Activated gamma-delta T cell treated with anti-CD3 and anti-CD28 coated beads, Interleukin-2, amount 50 U/mL, for 16 hours (primary cell): ENCODE measurements at places on chromosomes 3 and 15.
A peak's percentile ranks its signal among the peaks of the same experiment; 100 is the strongest.

DNA sequence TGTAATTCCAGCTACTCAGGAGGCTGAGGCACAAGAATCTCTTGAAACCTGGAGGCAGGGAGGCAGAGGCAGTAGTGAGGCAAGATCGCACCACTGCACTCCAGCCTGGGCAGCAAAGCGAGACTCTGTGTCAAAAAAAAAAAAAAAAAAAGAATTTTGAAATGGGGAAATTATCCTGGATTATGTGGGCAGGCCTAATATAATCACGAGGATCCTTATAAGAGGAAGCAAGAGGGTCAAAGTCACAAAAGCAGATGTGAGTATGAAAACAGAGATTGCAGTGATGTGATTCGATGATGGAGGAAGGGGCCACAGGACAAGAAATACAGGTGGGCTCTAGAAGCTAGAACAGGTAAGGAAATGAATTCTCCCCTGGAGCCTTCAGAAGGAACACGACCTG, 159.6 kb downstream of the LEKR1 start:
- DNase-seq: no peak

- DNase-seq: no peak
Measured at GRCh38 chr15:92100751-92101150, 247.2 kb downstream of the SLCO3A1 start.

DNA sequence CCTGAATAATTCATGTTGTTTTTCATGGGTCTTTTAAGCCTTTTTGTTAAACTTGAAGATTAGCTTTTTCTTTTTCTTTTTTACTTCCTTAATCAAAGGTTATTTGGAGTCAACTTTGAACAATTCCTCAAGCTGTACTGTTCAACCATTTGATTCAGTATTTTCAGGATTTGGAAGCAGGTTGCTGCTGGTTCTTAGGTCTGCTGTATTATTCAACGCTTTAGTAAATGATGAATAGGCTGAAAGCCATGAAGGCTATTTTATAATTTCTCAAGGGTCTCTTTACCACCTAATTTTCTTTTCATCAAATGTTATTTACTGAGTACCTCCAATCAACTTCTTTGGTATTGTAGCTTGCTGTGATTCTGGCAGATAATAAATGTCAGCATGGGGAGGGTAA, 45.8 kb upstream of the KBTBD8 start:
- DNase-seq: no peak

GRCh38 chr15:56763141-56763895, 30.0 kb upstream of the ZNF280D start:
- no peak for DNase-seq

DNA sequence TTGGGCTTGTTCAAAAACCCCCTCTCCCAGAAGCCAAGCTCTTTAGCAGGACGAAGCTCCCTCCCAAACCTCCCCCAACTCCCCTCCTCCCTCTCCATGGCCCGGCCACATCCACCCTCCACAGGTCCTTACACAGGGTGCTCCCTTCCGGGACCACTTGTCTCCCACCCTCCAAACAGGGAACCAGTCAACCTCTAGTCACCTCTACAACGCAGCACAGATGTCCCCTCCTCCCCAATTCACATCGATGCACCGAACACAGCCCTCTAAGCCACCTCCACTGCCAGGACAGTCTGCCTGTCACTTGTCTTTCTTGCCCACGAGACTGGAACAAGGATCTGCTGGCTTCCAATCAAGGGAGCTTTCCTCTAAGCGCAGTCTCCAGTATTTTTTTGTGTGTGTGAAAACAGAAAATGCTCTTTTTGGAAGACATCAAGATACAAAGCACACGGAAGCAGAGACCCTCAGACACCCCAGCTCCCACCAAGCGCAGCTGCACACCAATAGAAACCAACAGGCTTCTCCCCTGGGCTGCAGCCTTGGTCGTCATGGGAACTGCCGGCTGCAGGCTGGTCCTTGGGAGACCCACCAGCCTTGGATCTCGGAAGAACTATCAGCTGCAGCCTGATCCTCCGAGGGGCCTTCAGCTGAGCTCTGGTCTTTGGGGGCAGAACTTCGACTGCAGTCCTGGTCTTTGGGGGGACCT, 26.5 kb downstream of the IQSEC1 start:
- DNase-seq: no peak

DNA sequence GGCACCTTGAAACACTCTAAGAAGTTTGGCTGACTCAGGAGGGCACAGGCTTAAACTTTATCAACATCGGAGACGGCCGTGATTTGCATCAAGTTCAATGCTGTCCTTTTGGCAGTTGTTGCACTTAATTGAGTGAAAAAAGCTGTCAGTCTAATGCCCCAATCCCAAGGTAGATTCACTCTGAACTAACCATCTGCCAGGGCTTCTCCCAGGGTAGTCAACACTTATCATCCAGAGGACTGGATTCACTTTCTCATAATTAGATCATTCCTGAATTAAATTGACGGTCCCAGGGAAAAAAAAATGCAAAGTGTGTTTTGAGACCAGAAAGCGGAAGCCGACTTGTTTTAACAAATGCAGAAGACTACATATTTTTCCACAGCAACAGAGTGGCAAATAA, 28.5 kb downstream of the RORA start:
- no peak for DNase-seq

- no peak for DNase-seq
Measured at GRCh38 chr15:63405159-63405558, 23.5 kb upstream of the CA12 start.

DNA sequence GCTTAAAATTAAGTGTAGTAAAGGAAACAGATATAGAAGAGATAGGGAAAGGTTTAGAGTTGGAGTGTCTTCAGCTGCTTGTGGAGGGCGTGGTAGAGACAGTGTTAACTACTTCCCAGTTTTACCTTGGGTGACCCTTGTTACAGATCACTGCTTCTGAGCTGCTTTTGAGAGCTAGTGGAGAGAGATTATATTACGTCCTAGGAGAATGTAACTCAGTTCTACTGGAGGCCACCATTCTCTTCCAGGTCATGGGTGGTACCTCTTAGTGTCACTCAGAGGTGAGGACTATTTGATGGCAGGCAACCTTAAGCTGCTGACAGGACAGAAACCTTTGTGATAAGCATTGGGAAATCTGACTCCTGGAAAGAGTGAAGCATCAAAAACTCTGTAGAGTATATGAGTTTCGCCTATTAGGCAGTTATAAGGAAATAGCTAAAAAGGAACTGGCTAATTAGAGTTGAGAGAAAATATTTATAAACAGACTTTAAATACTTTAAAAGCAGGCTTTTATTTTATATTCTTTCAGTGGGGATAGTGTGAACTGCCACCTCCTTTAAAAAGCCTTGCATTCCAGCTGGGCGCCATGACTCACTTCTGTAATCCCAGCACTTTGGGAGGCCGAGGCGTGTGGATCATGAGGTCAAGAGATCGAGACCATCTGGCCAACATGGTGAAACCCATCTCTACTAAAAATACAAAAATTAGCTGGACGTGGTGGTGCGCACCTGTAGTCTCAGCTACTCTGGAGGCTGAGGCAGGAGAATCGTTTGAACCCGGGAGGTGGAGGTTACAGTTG, 106.5 kb downstream of the ZNF609 start:
- no peak for DNase-seq

DNA sequence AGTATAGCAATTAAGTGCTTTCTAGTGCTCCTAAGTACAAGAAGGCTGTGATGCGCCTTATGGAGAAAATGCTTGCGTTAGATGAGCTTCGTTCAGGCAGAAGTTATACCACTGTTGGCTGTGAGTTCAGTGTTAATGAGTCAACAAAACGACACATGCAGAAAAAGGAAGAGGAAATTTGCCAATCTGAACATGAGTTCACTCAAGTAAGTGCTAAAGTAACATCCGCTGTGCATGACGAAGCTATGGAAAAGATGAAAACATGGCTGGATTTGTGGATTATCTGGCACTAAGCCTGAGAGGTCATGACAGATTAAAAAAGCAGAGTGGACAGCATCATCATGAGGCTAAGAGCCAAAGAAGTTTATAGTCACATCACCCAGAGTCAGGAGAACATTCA, 36.9 kb downstream of the SH3BP5 start:
- no peak for DNase-seq

GRCh38 chr3:34155666-34156065, 357.2 kb downstream of the PDCD6IP start:
- DNase-seq: no peak

GRCh38 chr3:149826636-149827035, 13.6 kb downstream of the RNF13 start:
- no peak for DNase-seq

DNA sequence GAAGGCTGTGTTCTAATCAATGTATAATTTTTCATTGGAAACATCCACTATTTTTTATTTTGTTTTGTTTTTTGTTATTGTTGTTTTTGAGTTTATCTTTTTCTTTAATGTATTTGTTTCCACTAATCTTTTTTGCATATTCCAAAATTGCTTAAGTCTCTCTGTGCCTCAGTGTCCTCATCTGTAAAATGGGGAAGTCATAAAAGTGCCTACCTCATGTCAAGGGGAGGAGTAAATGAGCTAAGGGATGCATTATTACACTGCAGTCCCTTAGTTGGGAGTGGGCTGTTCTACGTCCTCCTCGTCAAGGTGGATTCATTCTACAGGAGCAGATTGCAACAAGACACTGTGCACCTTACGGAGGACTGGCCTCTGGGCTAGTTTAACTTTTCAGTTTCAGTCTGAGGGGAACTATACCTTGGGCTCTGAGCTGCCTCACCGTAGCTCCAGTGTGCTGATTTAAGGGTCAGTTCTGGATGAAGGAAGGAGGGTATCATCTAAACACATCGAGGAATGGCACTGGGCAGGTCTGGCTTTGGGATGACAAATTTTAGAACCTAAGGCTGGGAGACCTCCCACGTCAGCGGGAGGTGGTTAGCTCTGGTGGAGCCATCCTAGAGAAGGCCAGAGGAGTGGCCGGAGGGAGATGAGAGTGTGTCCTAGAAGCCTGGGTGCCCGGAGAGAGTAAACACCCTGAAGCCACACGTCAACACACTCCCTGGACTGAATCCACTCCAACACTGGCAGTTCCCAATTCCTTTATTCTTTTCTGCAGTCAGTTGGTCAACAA, 5.1 kb upstream of the SRP14 start:
- no peak for DNase-seq

DNA sequence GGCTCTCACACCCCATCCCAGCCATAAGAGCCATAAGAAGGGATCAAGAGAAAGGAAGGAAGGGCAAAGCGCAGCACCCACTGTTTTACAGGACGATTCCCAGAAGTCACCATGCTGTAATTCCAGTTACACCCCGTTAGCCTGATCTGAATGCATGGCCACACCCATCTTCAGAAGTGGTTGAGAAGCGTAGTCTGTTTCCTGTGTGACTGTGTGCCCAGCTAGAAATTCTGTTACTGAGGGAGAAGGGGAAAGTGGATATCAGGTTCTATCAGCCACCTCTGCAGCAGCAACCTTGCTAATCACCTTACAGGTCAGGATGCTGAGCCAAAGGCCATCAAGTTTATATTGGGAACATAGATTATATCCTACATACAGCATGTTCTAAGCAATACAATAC, 260.0 kb downstream of the ABHD5 start:
- no peak for DNase-seq

DNA sequence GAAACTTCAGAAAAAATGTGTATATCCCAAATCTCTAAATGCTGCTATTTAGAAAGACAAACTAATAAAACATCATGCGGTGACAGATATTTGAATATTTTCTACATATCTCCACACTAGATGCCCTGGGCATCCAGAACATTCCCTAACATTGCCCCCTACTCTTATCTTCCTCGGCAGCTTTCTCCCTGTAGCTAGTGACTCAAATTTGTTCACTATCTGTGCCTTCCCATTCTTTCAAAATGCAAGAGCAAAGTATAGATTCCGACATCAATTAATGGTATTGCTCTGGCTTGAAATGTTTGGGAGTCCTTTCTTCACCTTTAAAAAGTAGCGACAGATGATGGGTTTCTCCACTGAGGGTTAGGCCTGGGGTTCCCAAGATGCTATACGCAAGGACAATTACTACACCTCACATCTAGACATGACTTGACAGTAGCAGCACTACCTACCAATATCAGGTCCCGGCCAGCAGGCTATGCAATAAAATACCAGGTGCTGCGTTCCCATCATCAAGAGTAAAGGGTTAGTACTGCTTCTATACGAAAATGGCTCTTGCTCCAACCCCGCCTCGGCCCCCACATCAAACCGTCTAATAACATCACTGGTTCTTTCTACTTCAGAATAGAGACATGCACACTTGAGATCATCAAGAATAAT, 631 bp downstream of the UBR1 start:
- DNase-seq: peak; percentile 1

- no peak for DNase-seq
Measured at GRCh38 chr3:171168086-171168485, 141.6 kb upstream of the SLC2A2 start.

DNA sequence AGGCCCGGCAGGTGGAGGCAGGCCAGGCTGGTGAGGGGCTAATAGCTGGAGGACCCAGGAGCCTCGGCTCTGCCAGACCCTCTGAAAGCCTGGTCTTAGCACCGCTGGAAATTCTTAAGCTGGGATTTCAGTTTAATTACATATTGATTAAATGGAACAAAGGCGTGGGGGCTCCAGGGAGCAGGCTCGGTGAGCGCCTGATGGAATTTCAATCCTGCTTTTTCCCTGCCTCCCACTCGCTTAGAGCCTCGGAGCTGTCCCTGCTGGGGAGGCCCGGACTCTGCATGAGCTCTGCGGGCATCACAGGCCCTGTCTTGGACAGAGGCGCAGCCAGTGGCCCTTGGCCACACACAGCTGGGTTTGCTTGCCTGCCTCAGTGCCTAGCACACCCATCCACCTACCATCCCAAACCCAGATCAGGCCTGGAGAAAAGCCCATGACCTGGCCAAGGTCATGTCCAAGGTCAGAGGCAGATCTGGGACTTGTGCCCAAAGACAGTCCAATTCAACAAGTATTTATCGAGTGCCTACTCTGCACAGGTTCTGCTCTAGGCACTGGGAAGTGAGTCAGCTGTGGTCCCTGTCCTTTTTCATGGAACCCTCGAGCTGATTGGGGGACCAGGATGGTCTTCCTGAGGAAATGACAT, 40.6 kb downstream of the LINGO1 start:
- no peak for DNase-seq

DNA sequence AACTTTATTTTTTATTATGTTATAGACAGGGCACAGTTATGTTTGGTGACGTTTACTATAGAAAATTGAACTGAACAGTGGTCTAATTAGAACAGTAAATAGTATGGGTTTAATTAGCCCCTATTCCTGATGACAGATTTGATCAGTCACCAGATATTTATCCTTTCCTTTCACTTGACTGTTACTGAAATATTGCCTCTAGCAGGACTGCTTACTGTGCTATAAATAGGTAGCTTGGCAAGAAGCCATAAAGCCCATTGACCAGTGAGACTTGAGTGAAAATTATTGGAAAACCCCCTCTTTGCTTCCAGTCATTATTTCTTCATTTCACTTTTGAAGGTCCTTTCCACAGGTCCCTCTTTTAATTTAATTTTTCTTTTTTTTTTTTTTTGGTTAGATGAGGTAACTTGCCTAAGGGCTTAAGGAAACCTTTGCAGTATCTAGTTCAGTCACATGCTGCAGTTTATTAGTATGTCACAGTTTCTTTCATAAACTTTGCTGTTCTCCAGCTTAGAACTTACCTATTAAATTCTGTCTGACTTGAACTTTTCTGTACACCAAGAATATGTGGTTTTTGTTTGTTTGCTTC, 115.6 kb downstream of the ADAMTSL3 start:
- DNase-seq: no peak
